ENCODE measurements at places on chromosomes 12 and 14.

- no peak for DNase-seq
Measured at GRCh38 chr14:93984987-93985410, 8.6 kb upstream of the ASB2 start.

DNA sequence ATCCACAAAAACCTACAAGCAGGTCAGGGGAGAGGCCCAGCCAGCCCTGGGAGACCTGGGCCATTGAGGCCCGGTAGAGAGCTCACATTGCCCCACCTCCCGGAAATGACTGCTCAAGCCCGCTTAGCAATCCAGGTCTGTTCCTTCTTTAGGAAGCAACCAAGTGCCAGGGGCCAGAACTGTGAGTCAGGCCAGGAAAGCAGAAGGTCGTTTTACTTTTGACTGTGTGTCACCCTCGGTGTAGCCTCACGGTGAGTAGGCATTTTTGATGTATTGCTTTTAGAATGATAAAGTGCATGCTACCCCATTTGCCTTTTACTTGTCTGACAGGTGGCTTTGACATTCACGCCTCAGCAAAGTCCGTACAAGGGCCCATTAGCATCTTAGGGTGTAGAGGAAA, 25.4 kb upstream of the PWP1 start:
- no peak for DNase-seq

DNA sequence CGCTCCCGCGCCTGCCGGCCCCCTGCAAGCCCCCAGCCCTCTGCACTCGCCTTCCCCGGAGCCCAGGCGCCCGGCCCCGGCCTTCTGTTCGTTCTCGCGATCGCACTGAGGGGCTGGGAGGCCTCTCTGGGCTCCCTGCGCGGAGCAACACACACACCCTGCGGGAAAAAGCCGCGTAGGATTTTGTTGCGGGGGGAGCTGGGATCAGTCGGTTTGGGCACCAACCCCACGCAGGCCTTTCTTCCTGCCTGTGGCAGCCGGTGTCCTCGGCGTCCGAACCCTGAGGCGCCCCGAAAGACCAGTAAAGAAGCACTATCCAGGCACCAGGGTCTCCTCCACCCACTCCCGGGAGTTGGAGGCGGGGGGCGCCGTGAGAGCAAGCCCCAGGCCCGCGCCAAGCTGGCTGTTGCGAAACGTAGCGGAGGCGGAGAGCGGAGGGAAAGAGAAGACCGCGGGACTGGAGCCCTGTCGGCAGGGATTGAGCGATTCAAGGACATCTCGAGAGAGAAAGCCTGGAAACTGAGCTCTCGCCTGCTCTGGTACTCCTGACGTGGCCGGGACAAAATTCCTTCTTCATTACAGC, 1.9 kb upstream of the HOXC5 start:
- DNase-seq, result no peak

- DNase-seq, result no peak
Measured at GRCh38 chr12:20494851-20495250, 126.5 kb downstream of the PDE3A start.

GRCh38 chr12:2240984-2241383, 188.2 kb downstream of the CACNA1C start:
- DNase-seq, result no peak

GRCh38 chr12:30622509-30622908, 73.2 kb downstream of the IPO8 start:
- no peak for DNase-seq

DNA sequence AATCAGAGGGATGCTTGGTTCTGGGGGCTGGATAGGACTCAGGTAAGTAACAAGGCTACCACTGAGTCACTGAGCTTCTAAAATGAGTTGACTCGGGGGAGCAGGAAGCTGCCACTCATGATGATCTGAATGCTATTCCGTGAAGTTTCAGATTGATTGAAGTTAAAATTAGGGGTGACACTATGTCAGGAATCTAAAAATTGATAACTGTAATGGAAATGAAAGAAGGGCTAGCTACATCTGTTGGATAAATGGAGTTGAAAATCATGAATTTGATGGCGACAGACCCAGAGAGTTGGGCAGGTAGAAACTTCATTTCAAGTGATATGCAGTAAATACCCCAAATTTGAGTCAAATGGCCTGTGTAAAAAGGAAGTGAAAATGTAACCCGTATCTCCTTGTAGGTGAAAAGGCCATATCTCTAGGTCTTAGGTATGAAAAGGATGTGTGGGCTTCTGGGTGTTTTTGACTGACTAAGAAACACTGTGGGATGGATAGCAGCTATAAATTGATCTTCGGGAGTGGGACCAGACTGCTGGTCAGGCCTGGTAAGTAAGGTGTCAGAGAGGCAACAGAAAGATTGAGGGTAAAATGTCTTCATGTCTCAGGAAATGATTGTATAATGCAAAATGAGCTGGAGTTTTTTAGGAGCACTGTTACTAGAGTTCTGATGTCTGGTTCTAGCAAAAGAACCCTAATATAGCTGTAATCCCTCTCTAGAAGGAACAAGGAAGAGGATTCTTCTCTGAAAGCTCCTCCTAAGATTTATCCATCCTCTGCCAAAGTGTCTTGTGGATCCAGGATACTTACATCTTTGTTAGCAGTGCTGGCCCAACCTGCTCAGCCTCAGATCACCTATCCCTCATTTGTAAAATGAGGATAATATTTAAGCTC, 57.3 kb downstream of the DAD1 start:
- DNase-seq, result no peak

GRCh38 chr14:101499513-101499912, 61.8 kb upstream of the DIO3 start:
- no peak for DNase-seq

DNA sequence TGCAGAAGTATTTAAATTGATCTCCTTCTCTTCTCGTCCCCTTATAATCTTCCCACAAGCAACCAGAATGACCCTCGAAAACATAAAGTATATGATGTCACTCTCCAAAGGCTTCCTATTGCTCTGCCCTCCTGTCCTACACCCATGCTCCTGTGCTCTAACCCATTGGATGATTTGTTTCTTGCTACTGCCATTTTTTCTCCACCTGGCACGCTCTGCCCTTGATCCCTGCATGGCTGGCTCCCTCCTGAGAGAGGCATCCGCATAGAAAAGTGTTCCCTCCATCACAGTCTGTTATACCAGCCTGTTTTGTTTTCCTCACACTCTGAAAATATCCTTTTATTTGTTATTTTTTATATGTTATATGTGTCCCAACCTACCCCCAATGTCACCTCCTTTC, 19.8 kb downstream of the MYRFL start:
- no peak for DNase-seq

- no peak for DNase-seq
Measured at GRCh38 chr12:76206677-76207072, 122.2 kb upstream of the NAP1L1 start.

- DNase-seq, result no peak
Measured at GRCh38 chr12:92365333-92365732, 219.7 kb upstream of the BTG1 start.

DNA sequence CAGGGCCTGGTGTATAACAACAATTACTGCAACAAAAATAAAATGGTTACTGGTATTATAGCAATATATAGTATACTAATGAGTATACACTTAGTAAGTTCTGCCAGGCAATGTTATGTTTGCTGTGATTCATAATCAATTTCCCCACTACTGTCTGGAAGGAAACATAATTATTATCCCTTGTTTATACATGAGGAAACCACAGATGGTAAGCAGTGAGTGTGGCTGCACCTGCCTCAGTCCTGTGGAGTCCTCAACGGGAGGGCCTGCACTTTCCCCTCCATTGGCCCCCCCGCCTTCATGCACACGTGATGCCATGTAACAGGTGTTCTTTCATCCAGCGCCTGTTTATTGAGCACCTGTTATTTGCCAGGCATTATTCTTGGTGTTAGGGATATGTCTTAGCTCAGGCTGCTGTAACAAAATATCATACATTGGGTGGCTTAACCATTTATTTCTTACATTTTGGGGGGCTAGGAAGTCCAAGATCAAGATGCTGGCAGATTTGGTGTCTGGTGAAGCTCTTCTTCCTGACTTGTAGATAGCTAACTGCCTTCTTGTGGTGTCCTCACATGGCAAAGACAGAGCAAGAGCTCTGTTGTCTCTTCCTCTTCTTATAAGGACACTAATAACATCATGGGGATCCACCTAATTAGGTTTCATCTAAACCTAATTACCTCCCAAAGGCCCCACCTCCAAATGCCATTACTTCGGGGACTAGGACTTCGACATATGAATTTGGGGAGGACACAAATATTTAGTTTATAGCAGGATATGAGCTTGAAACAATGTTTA, 59.5 kb upstream of the CHGA start:
- DNase-seq, result no peak

DNA sequence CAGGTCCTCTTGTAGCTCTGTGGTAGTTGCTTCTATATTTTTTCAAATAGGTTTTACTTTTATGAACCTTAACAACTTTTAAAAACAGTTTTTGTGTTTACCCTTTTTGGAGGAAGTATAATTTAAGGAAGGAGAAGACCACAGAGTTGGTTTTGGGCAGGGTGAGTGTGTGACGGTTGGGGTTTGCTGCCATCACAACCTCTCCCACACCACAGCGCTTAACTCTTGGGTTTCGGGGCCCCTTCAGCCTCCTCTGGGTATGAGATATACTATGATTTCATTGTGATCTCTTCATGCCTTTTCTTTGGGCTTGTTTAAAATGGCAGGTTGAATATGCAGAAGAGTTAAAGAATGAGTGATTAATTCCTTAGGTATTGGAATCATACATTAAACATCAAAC, 228.7 kb upstream of the CRY1 start:
- DNase-seq, result no peak

DNA sequence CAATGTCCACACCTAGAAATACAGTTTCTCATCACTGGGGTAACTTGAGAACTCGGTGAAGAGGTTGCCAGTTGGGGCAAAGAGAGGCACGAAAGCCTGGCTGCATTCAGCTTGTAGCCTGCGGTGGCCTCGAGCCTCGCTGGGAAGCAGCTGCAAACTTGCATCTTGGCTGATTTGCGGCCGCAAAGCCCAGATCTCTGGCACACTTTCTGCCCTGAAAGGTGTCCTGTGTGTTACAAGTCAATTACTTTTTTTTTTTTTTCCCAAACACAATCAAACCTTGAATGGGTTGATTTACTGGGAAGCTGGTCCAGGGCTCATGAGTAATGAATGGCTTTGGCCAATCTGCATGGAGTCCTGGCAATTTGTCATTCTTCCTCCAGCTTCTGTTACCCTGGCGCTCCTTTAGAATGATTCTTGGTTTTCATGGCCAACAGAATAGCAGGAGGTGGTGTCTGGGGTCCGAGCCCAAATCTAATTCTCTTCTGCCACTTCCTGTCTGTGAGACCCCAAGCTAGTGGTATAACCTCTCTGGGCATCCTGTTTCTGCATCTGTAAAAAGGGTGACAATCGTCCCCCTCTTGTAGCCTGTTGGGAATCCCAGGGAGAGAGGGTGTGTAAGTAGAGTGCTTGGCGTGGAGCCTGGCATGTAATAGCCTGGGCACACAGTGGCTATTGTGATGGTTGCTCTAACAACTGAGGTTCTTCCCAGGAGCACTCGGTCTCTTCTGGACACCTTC, 6.7 kb downstream of the BCL7A start:
- DNase-seq, result no peak

GRCh38 chr12:116376354-116377193, 99.1 kb upstream of the MED13L start:
- DNase-seq, result no peak

DNA sequence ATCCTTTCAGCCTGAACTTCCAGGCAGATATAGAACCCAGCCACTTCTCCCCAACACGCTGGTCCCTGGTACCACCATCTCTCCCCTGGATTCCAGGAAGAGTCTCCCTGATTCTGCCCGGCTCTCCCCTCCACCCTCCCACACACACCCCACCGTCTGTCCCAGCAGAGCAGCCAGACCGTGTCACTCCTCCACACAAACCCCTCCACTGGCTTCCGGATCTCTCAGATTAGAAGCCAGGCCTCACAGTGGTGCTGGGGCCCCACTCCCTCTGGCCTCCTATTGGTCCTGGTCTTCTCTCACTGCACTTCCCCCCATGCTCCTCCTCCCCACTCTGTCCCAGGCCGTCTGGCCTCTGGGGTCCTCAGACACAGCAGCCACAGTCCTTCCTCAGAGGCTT, 52.4 kb upstream of the CDKN3 start:
- no peak for DNase-seq

DNA sequence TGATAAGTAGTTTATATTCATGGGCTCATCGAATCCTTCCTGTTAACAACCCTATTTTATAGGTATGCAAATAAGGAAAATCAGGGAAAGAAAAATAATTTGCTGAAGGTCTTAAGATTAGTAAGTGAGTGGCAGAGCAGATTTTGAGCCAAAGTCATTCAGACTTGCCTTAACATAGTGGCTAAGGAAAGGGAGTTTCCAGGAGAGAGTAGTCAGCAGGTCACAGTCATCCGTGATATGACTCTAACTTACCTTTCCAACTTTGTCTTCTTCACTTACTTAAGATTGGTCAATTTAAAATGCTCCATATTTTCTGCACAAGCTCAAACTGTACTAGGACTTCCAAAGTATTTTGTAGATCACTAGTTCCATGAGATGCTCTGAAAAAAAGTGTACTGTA, 46.6 kb downstream of the AKAP6 start:
- no peak for DNase-seq

DNA sequence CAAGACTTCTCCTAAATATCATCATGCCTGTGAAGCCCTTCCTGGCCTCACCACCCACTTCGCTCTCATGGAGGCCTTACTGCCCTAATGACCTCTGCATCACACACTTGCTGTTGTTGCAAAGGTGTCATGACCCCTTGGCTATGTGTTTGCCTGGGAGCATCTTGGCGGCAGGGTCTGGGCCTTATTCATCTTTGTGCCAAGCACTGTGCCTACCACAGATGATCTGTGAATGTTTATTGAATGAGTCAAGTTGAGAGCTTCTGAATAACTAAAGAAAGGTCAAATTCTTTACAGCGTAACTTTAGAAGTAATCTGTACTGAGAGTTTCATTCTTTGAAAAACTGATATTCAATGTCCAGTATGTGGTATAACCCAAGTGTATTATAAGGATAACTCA, 113.3 kb downstream of the TTC8 start:
- no peak for DNase-seq

DNA sequence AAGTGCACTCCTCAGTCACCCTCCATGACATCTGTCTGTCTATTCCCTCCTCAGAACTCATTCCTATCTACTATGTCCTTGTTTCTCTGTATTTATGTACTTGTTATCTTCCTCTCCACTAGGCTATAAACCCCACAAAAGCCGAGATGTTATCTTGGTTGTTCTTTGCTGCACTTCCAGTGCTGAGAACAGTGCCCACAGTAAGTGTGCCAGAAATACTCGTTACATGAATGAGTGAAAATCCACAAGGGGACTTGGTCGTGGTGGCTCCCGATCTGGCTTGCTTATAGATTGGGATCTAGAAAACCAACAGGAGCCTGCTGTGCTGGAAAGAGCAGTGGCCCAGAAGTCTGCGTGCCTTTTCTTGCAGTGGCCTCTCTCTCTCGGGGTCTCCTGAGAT, 111.9 kb upstream of the PRMT8 start:
- DNase-seq, result no peak

DNA sequence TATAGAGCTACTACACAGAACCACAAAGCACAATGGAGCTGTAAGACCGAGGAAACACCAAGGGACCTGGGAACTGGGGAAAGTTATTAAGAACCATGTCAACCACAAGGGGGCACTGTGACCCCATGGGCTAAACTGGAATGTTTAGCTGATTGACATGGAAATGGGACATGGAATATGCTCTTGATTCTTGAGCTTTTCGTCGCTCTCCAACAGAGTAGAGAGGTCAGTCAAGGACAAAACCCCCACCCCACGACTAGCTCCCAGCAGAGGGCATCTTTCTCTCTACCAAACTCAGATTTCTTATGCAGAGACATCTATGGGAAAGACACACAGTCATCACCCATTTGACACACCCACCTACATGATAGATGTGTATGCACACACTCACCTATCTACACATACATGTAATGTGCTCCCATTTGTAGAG, 10.1 kb downstream of the NDRG2 start:
- DNase-seq, result peak; percentile 70

Measured in stimulated activated CD8-positive, alpha-beta memory T cell treated with anti-CD3 and anti-CD28 coated beads, Interleukin-4, amount 100 ng/mL, for 1 hour (primary cell).